ENCODE measurements at places on chromosomes 11 and 22.

- DNase-seq = no peak
These were observed 693.9 kb upstream of the CHORDC1 start for GRCh38 chr11:90916706-90917105.

DNA sequence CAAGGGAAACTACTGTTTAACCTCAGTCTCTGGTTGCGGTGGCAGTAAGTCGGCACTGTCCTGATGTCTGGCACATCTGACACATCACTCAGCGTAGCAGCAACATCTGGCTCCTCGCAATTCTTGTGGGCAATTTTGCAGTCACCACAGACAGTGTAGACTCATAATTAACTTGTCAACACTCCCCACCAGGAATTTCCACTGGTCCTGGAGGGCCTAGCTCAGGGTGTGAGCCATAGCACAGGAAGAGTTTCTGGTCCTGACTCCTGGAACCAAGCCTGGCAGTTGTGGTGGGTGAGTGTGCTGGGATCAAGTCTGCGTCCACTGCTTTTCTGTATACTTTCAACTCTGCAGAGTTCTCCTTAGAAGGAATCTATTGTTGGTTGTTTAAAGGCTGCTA lies 209.7 kb downstream of the SNX19 start:
- no peak for DNase-seq

GRCh38 chr22:46908641-46909107 lies 146.2 kb downstream of the TBC1D22A start:
- DNase-seq = no peak

DNA sequence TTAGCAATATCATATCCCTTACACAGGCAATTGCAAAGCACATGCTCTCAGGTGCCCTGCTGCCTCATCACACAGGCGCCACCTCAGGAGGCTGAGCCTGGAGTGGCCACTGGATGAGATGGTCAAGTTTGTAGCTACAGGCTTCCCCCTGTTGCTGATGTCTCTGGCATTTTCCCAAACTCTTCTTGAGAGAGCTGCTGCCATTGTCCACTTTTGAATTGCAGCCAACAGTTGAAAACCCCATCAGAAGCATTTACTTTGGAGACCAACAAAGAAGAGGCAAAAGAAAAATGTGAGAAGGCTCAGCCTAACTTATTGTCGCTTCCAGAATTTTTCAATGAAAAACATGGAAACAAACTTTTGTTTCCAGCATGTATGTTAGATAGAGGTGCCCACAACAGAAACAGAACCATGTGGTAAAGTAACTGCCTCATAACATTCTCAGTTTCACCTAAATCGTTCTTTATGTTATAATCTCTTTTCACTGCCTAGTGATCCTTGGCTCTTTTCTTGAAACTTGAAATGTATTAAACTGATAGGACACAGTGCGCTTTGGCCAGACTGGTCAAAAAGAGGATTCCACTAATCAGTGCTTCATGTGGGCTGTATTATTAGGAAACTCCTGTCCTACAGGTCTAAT lies 47.6 kb upstream of the OR8B8 start:
- no peak for DNase-seq

DNA sequence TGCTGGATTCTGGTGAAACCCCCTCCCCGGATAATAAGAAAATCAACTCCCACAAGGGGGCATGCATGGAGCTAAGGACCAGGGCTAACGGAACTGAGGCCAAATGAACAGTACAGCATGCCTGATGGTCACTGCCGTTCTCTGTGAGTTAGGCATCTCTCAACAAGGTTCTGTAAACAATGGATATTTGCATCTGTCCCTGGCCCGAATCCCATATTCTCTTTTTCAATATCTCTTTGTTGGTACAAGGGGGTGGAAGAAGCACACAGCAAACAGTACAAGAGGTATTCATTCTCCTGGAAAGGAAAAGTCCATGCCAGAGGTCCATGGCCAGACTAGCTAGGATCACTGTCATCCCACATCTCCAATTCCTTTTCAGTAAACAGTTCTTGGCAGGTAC lies 32.2 kb upstream of the APOA1 start:
- no peak for DNase-seq

DNA sequence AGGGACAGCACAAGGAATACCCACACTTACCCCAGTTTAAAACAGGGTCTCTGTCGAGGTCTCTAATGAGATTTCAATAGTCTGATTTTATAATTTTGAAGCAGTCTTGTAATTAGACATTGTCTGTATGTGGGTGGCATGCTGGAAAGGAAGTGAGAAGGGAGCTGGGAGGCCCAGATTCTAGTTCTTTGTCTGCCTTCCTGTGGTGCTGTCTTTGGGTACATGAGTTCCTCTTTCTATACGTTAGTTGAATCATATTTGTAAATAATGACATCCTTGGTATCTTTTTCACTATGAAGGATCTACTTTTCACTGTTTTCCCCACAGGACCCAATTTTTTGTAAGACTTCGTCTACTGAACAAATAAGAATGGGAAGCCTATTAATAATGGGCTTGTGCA lies 42.0 kb upstream of the TENM4 start:
- DNase-seq = no peak

- DNase-seq = no peak
These were observed 4.2 kb downstream of the ELF5 start for GRCh38 chr11:34509336-34509876.

GRCh38 chr11:13333456-13333957 lies 55.9 kb downstream of the BMAL1 start:
- peak; percentile 92 for DNase-seq

- DNase-seq = no peak
These were observed 31.1 kb downstream of the ZC3H7B start for GRCh38 chr22:41332217-41332939.

- no peak for DNase-seq
These were observed 48.7 kb downstream of the OTOG start for GRCh38 chr11:17595526-17596309.

- no peak for DNase-seq
These were observed 1.2 kb upstream of the C11orf16 start for GRCh38 chr11:8933931-8934330.

GRCh38 chr11:122599434-122599833 lies 56.1 kb upstream of the UBASH3B start:
- no peak for DNase-seq

DNA sequence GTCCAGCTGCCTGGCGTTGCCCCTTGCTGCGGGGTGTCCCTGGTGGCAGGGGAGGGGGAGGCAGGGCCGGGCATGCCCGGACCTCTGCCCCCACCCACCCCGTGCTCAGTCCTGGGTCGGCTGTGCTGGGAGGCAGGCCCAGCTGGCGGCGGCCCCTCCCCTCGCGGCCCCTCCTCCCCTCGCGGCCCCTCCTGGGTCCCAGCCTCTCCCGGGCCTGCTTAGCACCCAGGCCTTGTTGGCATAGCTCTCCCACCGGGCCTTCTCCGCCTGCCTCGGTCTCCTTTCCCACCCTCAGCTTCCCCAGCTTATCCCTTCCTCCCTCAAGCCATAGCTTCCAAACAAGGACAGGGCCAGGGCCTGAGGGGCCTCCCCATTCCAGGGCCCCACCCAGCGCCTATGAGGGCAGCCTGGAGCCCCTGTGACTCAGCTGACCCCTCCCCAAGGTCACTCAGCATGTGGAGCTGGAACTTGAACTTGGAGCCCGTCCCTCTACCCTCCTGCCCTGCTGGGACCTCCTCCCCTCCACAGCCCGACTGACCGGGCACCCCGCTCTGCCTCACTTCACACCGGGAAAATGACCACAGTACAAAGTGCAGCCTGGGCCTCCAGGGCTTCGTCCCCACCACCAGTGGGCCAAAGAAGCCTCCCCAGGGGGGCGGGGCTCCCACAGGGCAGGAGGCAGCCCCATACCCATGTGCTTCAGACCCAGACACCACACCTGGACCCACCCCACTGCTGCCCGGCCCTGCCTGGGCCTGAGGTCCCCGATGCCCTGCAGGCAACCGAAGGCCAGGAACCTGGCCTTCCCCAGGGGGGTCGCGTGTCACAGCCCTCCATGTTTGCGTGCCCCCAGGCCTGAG lies 1.2 kb downstream of the EPS8L2 start:
- peak; percentile 53 for DNase-seq

- no peak for DNase-seq
These were observed 229.6 kb downstream of the SWAP70 start for GRCh38 chr11:9893474-9893873.

DNA sequence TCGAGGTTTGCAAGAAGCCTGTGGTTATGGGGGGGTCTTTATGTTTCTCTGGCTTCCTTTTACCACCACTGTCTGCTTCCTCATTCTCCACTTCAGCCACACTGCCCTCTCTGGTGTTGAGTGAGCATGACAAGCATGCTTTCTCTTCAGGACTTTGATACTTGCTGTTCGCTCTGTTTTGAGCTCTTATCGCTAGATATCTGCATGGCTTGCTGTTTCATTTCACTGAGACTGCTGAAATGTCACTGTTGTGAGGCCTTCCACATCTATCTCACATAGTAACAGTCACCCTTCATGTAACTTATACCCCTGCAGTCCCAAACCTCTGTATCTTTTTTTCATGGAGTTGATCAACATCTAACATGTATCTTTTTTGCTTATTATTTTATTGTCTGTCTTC lies 59.8 kb downstream of the TMEM135 start:
- DNase-seq = peak; percentile 22

DNA sequence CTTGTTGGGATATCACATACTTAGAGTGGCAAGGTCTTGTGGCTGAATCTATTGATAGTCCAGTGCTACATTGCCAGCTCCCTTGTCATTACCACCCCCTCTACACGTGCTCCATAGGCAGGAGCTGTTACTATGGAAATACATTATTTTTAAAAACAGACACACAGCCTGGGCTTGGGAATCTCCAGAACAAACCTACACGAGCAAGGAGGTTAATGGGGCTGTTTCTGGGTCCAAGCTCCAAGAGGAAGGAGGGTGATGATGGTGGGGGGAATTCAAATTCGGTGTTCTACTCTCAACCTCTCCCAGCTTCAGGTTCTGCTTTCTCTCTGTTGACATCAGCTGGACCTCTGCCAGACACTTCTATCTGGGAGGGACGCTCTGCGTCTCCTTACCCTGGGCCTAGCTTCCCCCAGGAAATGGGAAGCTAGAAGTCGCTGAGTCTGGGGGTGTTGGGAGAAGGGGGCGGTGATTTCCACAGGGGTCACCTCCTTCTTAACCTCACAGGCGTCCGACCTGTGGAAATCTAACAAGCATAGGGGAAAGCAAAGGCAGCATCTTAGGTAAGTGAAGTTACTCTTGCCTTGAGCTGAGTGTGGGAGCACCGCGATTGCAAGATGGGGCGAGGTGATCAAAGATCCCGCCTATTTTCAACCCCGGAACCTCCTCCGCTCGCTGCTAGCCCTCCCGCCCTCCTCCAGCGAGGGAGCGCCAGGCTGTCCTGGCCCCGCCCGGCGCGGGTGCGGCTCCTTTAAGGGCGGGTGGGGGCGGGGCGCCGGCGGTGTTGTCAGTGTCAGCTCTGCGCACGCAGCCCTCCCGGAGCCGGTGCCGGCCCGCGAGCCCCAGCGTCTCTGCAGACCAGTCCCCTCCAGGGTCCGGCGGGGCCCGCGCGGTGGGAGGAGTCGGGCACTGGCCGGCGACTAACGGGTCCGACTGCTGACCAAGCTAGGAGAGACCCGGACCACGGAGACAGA lies at the start of gene C2CD2L:
Gene C2CD2L, plus strand, starts transcription at position 781 of the 974 bp plus-strand sequence. CDS start 398 bp downstream, outside the sequence.
- peak; percentile 86 for DNase-seq

DNA sequence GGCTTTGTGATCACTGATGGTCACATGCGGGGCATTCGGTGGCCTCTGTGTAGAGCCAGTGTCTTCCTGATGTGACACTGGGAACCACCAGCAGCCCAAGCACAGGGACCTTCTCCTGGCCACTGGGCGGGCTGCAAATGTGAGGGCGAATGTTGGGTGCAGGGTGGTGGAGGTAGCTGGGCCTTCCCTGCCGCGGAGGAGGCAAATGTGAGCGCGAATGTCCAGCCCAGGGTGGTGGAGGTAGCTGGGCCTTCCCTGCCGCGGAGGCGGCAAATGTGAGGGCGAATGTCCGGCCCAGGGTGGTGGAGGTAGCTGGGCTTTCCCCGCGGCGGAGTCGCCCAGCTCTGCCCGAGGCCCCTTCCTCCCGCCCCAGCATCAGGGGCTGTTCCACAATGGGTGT lies 23.3 kb downstream of the PTDSS2 start:
- no peak for DNase-seq

DNA sequence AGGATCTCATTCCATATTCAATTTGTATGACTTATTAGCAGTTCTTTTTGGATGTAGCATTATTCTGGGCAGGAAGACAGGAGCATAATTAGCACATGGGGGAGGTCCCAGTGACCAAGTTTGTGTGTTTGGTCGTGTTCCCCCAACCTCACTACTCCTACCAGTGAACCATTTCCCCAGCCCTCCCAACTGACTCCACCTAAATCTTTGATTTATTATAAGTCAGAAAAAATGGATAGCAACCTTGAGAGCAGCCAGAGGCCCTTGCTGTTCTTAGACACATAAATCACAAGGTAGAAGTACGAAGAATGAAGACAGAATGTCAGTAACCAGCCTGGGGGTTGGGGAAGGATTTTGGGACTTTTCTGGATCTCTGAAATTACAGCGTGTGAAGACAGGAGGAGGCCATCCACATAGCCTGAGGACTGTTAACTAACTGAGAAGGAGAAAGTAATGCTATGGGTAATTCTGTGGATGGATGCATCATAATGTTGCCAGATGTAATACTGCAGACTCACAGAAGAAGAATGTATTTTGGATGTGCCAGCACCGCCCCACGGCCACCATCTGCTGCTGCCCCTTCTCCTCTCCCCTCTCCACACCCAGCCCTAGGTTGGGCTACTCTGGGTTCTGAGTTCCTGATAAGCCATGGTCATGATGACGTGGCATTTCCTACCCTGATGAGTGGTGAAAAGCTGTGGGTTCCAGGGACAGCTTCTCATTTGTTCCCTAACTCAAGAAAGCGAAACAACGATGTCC lies 124.3 kb upstream of the TTC12 start:
- peak; percentile 98 for DNase-seq

DNA sequence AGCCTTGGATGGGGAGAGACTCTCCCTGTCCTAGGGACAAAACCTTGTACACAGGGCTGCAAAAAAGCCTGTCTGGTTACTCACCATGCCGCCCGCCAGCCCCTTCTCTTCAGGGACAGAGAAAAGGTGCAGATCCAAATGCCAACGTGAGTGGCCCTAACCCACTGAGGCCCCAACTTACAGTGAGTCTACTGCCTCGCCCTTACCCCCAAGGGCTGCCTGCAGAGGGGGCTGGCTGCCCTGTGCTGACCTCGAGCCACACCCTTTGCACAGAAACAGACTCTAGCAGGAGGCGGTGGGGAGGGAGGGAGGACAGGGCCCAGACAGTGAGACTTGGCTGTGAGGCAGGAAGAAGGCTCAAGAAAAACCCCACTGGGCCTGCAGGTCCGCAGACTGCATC lies 13.6 kb upstream of the CHST1 start:
- DNase-seq = no peak
